ENCODE measurements at places on chromosomes 5 and 9.

DNA sequence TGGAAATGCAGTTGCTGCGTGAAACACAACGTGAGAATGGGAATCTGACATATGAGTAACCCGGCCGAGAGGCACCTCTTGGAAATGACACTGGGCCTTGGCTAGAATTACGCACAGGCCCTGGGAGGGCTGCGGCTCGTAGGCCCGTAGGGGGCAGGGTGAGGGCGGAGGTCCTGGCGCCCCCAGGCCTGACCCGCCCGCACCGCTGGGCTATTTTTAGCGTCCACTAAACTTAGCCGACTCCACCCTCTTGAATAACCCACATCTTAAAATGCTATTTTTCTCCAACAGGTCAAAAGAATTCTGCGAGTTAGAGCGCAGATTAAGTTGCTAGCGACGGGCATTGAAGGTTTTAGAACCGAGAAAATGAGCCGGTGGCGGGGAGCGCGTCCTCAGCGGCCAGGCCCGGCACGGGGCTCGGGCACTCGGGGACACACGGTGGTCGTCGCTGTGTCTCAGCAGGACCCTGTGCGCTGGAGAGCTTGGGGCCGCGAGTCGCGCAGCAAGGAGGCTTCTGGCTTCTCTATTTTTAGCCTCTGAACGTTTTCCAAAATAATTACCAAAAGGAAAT lies 168.5 kb downstream of the AUH start:
- DNase-seq: no peak

- no peak for DNase-seq
These were observed 187.4 kb downstream of the ERCC6L2 start for GRCh38 chr9:96062854-96063253.

- DNase-seq: no peak
These were observed 3.7 kb downstream of the ANGPTL2 start for GRCh38 chr9:127118597-127119319.

GRCh38 chr5:430214-430925 lies 12.6 kb upstream of the EXOC3 start:
- no peak for DNase-seq

DNA sequence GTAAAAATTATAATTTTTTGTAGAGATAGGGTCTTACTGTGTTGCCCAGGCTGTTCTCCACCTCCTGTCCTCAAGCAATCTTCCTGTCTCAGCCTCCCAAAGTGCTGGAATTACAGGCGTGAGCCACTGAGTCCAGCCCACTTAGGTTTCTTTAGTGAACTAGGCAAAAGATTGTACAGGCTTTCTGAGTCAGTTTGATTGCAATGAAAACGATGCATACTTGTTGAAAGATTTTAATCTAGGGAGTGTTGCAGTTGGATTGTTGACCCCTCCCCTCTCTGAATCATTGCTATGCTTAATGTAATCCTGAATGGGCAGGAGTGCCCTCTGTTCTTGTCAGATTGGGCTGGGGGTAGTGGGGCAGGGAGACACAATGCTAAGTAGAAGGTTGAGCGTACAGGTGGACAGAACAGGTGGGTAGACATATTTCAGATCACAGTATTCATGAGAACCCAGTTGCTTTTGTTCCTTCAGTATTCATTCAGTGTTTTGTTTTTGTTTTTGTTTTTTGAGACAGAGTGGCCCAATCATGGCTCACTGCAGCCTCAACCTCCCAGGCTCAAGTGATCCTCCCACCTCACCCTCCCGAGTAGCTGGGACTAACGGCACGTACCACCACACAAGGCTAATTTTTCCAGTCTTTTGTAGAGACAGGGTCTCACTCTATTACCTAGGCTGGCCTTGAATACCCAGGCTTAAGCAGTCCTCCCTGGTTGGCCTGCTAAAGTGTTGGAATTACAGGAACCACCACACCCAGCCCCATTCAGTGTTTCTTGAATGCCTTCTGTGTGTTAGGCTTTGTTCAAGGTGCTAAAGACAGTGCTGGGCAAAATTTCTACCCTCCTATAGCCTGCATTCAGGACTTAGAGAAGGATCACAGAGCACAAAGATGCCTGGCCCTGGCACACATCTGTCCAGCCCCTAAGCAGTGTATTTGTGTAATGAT lies 70.1 kb downstream of the KIAA1958 start:
- no peak for DNase-seq

DNA sequence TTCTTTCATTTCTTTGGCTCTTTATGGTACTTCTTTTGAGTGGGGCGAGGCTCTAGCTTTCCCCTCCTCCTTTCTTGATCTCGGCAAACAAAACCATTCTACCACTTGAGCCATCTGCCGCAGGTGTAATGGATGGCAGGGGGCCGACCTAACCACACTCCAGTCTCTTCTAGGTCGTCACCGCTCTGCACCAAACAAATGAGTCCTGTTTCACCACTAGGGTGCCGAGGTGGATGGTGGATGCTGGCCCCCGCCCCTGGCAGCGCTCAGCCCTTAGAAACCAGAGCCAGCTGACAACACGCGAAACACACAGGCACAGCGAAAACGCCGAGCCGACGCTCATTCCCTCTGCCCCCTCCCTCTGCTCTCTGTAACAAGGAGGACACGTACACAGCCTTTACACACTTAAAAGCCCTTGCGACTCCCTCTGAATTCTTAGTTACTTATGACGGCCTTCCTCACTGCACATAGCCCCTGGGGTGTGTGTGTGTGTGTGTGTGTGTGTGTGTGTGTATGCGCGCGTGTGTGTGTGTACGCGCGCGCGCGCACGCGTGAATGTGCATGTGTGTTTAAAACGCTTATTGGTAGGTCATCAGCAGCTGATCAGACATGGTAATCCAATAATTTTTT lies 199.4 kb downstream of the MEF2C start:
- DNase-seq: peak; percentile 70

- DNase-seq: no peak
These were observed 170.4 kb downstream of the HINT1 start for GRCh38 chr5:130994496-130995253.

- no peak for DNase-seq
These were observed 474 bp downstream of the HMGCR start for GRCh38 chr5:75337366-75338021.

GRCh38 chr5:53276825-53277224 lies 167.3 kb upstream of the MOCS2 start:
- no peak for DNase-seq

DNA sequence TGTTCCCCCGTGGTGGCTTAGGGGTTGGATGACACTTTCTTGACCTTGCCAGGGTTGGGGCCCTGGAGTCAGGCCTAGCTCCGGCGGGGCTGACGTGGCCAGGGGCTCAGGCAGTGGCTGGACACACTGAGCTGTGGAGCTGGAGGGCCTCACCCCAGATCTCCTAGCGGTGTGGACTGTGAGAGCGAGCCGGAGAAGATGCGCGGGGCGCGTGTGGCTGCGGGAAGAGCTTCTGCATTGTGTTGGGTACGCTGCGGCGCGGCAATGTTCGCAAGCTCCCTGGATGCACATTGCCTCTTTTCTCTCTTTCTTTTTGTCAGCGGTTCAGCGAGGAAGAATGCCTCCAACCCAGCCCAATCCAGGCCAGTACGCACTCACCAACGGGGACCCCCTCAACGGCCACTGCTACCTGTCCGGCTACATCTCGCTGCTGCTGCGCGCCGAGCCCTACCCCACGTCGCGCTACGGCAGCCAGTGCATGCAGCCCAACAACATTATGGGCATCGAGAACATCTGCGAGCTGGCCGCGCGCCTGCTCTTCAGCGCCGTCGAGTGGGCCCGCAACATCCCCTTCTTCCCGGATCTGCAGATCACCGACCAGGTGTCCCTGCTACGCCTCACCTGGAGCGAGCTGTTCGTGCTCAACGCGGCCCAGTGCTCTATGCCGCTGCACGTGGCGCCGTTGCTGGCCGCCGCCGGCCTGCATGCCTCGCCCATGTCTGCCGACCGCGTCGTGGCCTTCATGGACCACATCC lies 4.8 kb downstream of the NR2F1 start:
- DNase-seq: no peak

GRCh38 chr9:1034271-1034670 lies 15.9 kb upstream of the DMRT2 start:
- DNase-seq: no peak

GRCh38 chr5:43663916-43664315 lies 60.9 kb downstream of the NNT start:
- DNase-seq: no peak

DNA sequence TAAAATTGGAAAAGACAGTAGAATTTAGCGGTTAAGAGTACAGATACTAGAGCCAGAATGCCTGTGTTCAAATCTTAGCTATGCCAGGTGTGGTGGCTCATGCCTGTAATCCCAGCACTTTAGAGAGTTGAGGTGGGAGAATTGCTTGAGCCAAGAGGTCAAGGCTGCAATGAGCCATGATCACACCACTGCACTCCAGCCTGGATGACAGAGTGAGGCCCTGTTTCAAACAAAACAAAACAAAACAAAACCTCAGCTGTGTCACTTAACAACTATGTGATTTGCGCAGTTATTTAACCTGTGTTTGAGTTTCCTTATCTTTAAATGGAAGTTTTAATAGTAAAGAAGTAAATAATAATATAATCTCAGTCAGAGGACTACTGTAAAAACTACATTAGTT lies 68.3 kb downstream of the TBCA start:
- DNase-seq: no peak

DNA sequence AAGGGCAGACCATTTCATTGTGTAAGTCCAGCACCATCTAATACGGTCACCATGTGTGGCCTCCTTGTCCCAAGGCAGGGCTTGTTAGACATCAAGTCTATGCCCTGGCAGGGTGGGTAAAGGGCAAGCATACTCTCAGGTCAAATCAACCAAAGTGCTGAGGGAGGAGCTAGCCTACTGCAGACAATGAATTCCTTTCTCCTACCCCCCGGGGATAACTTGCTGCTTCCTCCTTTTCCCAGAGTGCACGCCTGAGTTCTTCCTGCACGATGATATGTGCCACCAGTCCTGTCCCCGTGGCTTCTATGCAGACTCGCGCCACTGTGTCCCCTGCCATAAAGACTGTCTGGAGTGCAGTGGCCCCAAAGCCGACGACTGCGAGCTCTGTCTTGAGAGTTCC lies 71.4 kb downstream of the RFK start:
- DNase-seq: no peak

DNA sequence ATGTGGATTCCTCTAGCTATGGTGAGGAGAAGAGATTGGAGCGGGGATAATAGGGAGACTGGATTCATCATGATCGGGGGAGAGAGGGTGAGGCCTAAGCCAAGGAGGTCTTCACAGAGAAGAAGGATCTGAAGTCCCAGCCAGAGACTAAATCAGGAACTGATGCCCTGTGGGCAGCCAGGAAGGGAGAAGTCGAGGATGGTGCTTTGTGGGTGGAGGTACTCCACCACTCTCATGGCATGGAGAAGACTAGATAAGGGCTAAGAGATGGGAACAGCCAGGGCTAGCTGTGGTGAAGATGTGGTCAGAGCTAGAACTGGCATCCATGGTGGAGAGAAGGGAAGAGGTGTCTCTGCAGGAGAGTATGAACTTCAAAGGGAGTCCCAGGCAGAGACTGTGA lies 3.0 kb upstream of the RGS14 start:
- no peak for DNase-seq

- DNase-seq: no peak
These were observed 45.7 kb downstream of the TMEM174 start for GRCh38 chr5:73218552-73219171.

GRCh38 chr9:113998525-113999255 lies 79.4 kb downstream of the AMBP start:
- DNase-seq: no peak

- DNase-seq: no peak
These were observed 159.7 kb upstream of the TLX3 start for GRCh38 chr5:171149333-171149732.
